ENCODE measurements at places on chromosomes 6 and 20.

DNA sequence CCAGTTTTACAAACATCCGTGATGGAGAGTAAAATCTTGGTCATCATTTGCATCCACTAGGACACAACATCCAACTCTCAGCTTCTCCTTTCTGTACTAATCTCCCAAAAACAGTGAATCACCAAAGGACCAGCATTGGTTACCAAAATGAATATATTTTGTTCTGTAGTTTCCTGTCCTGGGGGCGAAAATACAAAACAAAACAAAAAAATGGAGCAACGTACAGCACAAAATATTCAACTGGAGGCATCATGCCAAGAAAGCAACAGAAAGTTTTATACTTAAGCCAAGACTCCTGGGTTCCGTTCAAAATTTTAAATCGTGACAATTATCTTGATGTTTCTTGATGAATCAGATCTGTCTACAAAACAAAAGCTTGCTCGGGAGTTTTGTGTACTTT lies 126.6 kb upstream of the CCDC28A start:
- no peak for DNase-seq

DNA sequence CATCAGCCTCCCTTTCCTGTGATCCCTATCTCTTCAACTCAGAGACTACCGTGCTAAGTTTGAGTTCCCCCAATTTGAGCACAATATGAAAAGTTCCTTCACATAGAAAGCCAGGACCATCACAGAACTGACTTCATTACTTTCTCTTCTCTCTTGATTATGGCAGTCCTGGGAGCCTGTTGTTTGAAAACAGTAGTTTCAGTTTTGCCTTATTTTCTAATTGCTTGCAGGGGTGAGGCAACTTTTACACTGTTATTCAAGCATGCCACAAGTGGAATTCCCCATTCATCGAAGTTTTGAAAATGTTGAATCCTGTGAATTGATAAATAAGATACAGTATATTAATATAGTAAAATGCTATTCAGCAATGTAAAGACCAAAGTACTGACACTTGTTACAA lies 569.7 kb upstream of the MARCKS start:
- DNase-seq, result no peak

DNA sequence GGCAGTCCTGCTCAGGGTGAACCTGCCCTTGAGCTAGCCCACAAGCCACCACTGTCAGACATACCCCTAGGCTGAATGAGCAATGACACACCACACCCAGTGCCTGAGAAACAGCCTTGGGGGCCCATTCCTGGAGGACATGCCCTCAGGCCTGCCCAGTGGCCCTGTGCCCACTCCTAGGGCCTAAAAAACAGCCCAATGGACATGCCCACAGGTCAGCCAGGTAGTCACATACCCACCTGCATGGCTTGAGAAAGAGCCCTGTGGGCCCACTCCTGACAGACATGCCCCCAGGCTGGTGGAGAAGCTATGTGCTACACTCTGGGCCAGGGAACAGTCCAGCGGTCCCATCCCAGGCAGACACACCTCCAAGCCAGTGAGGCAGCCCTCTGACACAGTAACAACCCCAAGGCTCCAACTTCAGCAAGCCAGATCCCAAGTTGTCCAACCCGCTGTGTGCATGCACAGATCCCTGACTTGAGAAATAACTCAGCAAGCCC lies 491.1 kb downstream of the KIF16B start:
- DNase-seq, result no peak

- no peak for DNase-seq
Observed at GRCh38 chr6:127851197-127851596, 49.7 kb downstream of the THEMIS start.

- no peak for DNase-seq
Observed at GRCh38 chr6:158863646-158864045, 44.5 kb upstream of the EZR start.

DNA sequence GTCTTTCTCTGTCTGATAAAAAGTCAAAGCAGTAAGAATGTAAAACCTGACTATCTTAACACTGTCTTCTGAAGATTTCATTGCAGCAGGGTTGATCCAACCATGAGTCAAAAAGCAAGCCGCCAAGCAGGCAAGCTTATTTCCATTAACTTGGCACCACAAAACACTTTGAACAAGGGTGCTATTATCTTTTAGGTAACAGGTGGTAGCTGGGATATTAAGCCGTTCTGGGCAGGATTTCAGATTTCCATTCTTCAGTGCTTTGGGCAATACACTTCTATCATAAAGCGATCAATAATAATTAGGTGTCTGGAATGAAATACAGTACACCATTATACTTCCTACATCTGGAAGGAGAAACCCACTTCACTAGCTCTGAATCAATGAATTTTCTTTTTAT lies 181.9 kb downstream of the TBC1D7 start:
- no peak for DNase-seq

DNA sequence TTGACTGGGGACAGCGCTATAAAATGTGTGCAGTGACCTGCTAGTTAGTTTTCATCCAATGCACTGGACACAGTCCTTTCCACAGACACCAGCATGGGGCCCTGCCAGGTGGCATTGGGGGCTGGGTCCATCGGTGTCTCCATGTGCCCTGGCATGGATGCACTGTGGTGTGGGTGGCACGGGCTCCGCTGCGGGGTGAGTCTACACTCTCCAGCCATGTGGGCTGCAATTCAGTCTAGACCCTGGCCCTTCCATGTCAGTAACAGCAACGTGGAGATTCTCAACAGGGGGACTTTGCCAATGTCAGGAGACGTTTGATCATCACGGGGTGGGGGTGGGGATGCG lies 100.0 kb downstream of the RAMACL start:
- no peak for DNase-seq

GRCh38 chr6:2034256-2034655 lies 211.1 kb downstream of the GMDS start:
- DNase-seq, result no peak

DNA sequence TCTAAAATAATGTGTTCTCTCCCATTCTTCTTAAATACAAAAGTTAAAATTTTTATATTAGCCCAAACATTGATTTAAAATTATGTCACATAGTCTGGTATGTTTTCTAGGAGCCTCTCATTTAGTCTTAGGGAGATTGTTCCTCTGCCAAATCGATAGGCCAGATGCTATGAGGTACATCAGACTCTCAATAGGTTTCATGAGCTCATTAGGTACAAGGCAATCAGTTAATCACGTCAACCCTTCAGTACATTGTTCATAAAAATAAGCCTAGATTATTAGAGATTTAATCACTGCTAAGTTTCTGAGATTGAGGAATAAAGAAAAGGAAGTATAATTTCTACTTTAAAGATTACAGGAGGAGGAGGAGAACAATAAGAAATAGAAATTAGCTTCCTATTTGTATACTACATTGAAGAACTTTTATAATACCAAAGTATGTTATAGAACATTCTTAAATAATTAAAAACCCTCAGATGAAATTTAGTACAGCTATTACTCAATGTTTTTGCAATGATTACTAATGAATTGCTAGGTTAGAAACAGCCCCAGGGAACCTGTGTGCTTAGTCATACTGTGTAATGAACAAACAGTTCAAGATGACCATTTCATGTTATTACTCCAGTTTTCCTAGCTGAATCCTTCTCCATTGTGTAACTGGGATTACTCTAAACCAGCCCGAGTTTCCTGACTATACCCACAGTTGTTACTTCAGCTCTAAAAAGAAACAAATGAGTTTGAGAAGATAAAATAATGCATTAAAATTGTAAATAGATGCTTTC lies 117.0 kb downstream of the BMP5 start:
- DNase-seq, result no peak

GRCh38 chr20:53847139-53847836 lies 223.1 kb downstream of the BCAS1 start:
- DNase-seq, result no peak

DNA sequence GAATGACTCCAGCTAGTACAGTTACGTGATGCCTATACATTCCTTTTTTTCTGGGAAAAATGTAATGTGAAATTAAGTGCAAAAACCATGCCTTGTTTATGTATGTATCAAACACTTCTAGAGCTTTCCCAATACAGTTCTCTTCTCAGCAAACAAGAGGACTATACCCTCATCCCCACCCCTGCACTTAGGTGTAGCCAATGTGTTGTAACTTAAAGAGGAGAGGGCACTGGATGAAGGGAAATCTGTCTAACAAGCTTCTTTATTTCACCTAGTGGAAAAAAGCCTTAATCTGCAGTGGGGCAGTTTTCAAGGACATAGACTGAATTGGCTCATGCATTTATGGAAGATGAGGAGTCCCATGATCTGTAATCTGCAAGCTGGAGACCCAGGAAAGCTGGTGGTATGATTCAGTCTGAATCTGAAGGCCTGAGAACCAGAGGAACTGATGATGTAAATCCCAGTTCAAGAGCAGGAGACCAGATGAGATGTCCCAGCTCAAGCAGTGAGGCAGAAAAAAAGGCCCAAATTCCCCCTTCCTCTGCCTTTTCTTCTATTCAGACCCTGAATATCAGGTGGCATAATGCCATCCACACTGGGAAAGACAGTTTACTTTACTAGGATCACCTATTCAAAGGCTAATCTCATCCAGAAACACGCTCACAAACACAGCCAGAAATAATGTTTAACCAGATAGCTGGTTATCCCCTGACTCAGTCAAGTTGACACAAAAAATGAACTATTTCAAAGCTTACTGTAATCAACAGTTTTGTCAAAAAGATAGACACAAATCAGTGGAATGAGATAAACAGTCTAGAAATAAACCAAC lies 25.8 kb upstream of the SLC17A3 start:
- no peak for DNase-seq

DNA sequence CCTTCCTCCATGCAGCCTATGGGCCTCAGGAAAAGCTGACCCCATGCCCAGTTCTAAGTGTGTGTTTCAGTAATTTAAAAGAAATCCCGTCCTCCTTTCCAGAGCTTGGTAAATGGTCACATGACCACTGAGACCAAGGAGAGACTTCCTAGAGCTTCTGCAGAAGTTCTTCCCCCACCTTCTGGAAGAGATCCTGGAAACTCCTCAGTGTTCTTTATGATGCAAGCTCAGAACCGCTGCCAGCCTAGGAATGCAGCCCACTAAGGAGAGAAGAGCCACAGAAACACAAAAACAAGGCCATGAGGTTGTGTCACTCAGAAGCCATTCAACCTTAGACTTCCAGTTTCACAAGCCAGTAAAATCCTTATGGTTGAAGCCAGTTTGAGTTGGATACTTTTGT lies 348.4 kb downstream of the TPBG start:
- no peak for DNase-seq

GRCh38 chr6:138795809-138796603 lies at the start of gene ECT2L:
Gene ECT2L (plus strand): TSS chr6:138796087. CDS start chr6:138813275, 17,188 bp downstream.
- no peak for DNase-seq

GRCh38 chr6:68127074-68127473 lies 508.0 kb upstream of the ADGRB3 start:
- no peak for DNase-seq

GRCh38 chr20:57727863-57728262 lies 18.0 kb upstream of the PMEPA1 start:
- no peak for DNase-seq

- no peak for DNase-seq
Observed at GRCh38 chr20:63696306-63696627, 185 bp upstream of the TNFRSF6B start.

DNA sequence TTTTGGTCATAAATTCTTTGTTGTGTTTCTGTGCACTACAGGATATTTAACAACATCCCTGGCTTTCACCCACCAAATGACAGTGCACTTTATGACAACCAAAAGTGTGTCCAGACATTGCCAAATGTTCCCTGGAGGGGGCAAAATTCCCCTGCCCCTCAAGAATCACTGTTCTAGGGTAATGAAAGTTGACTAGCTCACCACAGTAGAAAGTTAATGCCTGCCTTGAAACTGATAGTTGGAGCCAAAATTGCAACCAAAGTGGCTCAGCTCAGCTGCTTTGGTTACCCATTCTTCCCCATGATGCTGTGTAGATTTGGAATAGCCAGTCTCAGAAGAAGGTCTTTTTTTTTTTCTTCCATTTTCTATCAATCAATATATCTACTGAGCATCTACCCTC lies 150.6 kb downstream of the RALGAPA2 start:
- no peak for DNase-seq

GRCh38 chr6:13432526-13433184 lies 54.7 kb downstream of the GFOD1 start:
- DNase-seq, result no peak

DNA sequence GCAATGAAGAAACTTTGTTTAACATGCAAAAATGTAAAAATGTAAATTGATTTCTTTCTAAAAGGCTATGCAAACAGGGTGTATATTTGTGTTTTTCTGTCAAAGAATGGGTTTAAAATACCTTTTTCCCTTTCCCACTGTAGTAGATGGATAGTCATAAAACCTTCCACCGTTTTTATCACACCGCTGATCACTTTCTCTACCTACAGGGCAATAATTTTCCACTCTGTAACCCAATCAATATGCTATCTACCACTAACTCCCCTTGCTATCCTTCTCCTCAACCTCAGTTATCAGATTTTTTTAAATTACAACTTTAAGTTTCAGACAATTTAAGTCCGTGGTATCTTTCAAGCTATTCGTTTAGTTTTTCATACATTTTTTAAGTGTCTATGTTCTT lies 91.4 kb upstream of the ARID1B start:
- DNase-seq, result no peak

- DNase-seq, result no peak
Observed at GRCh38 chr6:54428431-54428830, 120.2 kb downstream of the TINAG start.

DNA sequence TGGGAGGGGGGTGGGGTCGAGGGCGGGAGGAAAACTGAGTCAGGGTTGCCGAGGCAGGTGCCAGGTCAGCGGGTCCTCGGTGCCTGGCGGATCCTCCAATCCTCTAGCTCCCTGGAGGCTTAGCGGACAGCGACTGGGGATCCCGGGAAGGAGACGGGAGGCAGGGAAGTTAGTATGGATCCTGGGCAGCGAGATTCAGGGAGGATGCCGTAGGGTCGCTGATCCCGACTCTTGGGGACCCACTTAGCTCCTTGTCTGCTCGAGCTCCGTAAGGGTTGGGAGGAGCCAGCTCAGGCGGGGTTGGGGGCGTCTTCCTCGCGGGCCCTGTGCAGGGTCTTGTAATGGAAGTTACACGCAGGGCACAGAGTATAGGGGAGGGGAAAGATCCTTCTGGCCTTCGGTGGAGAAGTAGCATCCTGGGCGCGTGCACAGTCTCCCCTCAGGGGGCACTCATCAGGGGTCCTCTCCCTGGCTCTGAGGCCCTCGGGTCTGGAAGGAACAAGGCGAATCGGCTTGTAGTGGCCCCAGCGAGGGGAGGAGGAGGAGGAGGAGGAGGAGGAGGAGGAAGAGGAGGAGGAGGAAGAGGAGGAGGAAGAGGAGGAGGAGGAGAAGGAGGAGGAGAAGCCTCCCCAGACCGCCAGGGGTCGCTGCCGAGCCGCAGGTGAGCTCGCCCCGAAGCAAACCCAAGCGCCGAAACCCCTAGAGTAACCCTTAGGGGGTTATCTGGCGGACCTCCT lies 6.4 kb upstream of the SLC12A5 start:
- DNase-seq, result peak; percentile 56

All from T-helper 1 cell (primary cell).